ENCODE measurements at places on chromosomes 7 and 10.

DNA sequence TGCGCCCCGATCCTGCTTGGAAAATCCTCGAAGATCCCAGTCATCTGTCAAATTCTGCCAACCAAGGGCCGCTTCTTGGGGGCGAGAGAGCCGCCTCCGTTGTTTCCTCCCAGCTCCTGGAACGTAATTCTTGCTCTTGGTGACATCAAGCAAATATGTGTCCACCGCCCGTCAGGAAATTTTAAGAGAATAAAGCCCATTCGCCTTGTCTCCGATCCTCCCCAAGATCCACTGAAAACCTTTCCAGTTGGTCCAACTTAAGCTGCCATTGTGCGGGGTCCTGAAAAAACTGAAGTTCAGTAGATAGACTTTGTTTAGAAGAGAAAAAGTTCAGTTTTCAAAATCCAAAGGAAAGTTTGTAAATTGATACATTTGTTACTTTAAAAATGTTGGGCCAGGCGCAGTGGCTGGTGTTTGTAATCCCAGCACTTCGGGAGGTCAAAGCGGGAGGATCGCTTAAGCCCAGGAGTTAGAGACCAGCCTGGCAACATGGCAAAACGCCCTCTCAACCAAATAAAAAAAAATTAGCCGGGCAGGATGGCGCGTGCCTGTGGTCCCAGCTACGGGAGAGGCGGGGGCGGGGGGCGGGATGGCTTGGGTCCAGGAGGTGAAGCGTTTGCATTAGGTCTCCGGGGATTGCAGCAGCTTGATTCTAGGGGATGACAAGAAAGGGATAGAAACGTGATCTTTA, 1.0 kb upstream of the ZNF800 start:
- DNase-seq = no peak

GRCh38 chr10:92787557-92788152, 60.7 kb upstream of the EXOC6 start:
- DNase-seq = no peak

DNA sequence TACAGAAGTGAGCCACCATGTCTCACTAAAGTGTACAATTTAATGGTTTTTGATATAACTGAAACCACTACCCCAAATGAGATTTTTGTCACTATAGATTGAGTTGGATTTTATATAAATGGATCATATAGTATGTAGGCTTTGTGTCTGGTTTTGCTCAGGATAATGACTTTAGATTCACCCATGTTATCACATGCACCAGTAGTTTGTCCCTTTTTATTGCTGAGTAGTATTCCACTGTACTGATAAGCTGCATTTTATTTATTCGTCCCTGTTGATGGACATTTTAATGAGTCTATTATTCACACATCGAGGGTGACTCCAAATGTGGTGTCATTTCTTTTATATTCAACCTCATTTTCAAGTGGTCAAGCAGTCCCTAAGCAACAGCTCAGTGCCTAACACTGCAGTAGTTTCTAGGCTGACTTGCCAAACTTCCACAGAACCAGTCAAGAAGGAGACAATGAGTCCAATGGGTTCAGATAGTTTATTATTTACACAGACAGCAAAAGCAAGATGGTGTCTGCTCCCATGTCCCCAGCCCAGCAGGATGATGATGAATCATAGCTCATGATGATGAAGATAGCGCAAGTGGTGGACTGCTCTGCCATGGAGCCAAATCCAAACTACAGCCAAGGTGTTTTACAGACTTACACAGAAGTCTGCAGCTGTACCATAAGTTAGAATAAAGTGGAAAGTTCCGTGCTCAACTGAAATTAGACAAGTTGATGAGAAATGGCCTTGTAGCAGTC, 6.6 kb upstream of the FMC1 start:
- DNase-seq = no peak

- no peak for DNase-seq
Observed at GRCh38 chr10:72109636-72110157, 21.3 kb upstream of the SPOCK2 start.

DNA sequence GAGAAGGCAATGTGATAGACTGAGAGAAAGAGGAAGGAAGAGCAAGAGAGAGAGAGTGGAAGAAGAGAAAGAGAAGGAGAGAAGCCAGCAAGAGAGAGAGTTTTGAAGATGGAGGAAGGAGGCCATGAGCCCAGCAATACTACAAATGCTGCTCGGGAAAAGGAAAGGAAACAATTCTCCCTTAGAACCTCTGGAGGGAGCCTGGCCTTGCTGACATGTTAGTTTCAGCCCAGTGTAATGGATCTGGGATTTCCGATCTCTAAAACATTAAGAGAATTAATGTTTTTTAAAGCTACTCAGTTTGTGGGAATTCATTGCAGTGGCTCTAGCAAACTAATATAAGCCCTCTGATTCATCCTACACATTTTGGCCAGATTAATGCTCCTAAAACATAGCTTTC, 206.8 kb upstream of the MTPN start:
- no peak for DNase-seq

GRCh38 chr7:137657476-137658189, 189.1 kb downstream of the DGKI start:
- DNase-seq = no peak

DNA sequence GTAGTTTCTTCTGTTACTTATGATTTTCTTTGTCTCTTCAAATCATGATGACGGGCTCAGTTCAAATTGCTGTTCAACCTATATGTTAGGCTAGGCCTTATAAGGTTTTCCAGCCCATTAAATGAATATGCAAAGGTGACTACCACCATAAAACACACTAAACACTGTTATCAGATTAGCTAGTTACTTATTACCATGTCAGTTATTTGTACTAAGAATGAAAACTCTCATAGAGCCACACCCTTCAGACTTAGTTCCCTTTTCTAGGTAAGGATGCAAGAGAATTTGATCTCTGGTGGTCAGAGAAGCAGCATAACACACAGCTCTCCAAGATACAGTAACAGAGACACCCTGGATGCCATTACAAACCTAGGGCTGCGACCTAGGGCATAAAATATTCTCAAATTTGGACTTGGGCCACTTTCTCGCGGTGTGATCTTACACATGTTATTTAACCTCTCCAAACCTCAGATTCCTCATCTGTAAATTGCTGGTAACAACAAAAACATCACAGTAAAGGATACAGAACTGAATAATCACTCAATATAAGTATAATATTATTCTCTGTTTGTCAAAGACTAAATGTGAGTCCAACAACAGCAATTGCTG, 35.6 kb downstream of the ANKMY2 start:
- DNase-seq = no peak

DNA sequence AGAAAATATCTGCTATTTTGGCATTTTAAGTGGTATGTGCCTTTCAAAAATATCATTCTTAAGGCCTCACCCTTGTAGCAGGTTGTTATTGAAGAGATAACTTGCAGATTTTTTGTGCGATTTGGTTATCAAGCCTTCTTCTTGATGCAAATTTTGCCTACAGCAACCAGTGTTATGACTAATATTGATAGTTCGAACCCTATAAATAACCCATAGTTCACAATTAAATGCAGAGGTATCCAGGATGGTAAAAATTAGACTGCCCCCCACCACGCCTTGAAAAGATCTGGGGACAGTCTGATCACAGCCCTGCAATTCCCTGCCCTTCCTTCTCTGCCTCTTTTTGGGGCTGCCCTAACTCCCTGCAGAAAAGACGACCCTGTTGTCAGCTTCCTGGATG, 28.4 kb upstream of the RAPGEF5 start:
- no peak for DNase-seq

- no peak for DNase-seq
Observed at GRCh38 chr10:131231965-131232541, 79.5 kb downstream of the TCERG1L start.

DNA sequence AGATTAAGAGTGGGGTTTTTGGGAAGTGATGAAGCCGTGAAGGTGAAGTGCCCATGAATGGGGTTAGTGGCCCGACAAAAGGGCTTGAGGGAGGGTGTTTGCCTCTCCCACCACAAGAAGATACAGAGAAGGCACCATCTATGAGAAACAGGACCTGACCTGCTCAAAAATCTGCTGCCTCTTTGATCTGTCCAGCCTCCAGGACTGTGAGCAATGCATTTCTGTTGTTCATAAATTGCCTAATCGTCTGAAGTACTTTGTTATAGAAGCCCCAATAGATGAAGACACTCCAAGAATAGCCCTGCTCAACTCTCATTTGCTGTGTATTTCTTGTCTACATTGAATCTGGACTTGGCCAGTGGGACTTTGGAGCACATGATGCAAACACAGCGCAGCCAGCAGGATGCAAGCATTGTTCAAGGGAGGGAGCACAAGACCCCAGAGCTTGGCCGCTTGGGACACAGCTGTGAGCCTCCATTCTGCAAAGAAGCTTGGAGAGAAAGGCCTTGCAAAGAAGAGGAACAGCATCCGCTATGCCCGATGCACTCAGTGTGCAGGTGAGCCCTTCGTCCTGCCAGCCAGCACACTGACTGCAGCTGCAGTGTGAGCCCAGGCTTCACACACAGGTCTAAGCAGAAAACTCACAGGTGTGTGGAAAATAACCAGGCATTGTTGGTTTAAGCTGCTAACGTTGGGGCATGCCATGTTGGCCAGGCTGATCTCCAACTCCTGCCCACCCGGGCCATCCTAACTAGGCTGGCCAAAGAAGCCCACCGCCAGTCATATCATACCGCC, 73.2 kb upstream of the KLF6 start:
- no peak for DNase-seq

- DNase-seq = no peak
Observed at GRCh38 chr10:71005337-71006305, 117.3 kb upstream of the PCBD1 start.

DNA sequence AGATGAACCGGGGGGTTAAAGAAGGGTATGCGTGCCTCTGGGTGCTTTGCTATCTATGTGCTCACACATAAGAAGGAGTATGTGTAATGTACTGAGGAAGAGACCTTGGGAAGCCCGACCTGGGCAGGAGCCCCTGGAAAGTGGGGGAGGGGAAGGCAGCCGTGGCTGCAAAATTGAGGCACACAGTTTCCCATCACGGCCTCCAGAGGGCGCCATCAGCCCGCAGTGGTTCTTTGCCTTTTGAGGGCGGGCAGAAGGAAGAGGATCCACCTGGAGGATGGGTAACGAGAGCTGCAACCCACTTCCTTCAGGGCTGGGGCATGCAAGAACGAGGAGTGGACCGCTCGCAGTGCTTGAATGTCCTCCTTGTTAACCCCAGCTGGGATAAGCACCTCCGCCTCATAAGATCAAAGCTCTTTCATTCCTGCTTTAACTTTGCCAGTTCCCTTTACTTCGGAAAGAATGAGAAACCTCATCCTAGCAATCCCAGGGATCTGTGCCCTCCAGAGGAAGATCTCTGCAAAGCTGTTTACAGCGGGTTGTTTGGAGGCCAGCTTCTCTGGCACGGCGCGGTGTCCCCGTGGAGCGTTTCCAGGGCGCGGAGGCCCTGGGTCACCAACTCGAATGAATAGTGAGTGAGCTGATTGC, 77.9 kb downstream of the PCGF5 start:
- DNase-seq = peak; percentile 91

- DNase-seq = no peak
Observed at GRCh38 chr10:27663621-27664020, 82.0 kb downstream of the MKX start.

- no peak for DNase-seq
Observed at GRCh38 chr10:84188815-84189214, 5.5 kb upstream of the CDHR1 start.

GRCh38 chr10:12221323-12222298, 25.6 kb downstream of the CDC123 start:
- DNase-seq = no peak

DNA sequence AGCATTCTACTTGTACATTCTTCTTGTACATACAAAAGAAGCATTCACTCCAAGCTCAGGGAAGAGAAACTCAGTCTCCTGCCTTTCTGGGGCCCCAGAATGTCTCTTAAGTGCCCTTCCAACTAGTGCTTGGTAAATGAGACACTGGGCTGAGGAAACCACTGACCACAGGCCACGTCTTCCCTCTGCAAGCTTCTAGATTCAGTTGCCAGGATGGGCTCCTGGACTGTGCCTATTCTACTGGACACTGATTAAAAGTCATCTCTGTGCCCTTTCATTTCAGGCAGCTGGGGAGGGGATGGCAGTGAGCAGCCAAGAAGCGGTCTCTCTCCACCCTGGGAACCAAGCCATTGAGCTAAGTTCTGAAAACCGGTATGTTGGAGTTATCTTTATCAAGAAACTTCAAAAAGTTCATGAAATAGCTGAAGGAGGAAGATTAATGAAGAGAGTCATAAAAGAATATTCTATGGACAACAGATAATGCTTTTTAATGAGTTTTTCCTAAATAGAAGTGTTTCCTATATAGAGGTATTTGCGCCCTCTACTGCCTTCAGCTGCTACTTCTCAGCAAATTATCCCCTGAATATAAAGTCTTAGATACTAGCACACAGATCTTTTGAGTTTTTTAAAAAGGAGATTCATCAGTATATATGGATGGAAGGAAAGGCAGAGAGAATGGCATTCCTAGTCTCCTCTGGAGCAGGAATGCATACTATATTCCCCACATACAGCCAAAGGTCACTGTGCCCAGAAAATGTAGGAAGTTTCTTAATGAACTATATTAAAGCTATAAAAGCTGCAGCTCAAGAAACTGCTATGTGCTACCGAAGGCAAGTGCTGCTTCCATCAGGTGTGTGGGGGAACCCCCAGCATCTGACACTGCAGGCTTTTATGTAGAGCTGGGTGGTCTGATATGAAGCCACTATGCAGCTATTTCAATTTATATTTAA, 8.4 kb upstream of the IFIT1B start:
- DNase-seq = peak; percentile 29

- no peak for DNase-seq
Observed at GRCh38 chr7:108083980-108084379, 46.2 kb downstream of the LAMB4 start.

DNA sequence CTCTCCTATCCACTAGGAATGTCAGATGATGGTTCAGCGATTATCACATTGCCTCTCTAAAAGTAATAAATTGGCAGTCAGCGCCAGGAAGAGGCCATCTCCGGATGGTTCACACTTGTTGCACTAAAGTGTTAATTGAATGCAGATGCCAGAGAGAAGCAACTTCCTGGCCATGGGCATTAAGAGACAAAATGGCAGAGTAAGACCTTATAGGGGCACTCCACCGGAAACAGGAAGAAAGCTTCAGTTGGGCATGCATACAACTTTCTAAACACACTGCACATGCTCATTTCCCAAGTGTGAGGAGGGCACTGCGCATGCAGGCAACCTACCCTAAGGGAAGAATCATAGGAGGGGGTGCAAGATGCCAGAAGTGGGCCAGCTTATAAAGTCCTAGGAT, 71.7 kb upstream of the AUTS2 start:
- DNase-seq = no peak

- no peak for DNase-seq
Observed at GRCh38 chr10:46539596-46540411, 16.7 kb downstream of the GPRIN2 start.

GRCh38 chr10:117830787-117831212, 215.9 kb downstream of the RAB11FIP2 start:
- no peak for DNase-seq

- no peak for DNase-seq
Observed at GRCh38 chr10:43820663-43821062, 172.0 kb upstream of the ZNF32 start.

- peak; percentile 37 for DNase-seq
Observed at GRCh38 chr7:92135052-92135889, 994 bp upstream of the CYP51A1 start.
